ENCODE measurements at places on chromosomes 5 and 9.

DNA sequence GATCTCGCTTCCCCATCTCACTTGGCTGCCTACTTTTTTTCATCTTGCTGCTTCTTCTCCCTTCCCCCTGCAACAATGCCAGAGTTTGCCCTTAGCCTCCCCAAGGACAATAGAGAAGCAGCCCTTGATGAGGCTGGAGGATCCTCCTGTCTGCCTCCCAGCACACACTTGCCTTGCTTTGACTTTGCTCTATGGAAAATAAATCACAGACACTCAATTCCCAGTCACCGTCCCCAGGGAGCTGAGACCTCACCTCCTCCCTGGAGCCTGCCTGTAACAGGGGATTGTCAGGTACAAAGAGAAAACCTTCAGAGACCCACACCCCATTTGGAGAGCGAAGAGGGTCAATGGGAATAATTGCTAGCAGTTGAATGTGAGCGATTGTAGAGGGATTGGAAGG lies 242.1 kb upstream of the ZNF462 start:
- DNase-seq = no peak

- DNase-seq = no peak
Observed at GRCh38 chr5:173291722-173292658, 36.2 kb downstream of the STC2 start.

DNA sequence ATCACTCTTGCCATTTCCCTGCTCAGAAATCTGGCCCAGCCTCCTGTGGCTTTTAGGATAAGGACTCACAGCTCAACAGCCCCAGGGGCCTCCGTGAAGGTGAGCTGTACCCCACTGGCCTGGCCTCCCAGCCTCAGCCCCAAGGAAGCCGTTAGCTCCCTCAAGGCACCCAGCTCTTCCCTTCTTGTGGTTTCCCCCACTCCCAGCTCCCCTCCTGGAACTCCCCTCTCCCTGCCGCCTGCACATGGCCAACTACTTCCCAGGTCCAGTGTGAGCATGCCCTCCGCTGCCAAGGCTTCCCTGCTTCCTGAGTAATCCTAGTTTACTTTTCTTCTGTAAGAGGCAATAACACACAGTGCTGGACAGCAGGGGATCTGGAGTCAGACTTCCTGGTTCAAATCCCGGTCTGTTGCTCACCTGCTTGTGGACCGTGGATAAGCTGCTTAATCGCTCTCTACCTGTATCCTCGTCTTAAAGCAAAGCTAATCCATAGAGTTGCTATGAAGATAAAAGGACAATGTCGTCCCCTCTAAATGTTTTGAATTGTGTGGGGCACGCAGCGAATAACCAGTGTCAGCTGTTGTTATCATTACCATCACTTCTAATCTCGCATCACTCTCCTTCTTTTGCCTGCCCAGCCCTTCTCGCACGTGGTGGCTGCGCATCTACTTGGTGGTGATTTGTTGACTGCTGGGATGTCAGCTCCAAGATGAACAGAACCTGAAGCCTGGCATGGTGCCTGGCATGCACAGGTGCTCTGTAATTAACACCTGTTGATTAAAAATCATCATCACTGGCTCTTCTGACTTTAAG lies 86.6 kb downstream of the C5orf15 start:
- DNase-seq = no peak

DNA sequence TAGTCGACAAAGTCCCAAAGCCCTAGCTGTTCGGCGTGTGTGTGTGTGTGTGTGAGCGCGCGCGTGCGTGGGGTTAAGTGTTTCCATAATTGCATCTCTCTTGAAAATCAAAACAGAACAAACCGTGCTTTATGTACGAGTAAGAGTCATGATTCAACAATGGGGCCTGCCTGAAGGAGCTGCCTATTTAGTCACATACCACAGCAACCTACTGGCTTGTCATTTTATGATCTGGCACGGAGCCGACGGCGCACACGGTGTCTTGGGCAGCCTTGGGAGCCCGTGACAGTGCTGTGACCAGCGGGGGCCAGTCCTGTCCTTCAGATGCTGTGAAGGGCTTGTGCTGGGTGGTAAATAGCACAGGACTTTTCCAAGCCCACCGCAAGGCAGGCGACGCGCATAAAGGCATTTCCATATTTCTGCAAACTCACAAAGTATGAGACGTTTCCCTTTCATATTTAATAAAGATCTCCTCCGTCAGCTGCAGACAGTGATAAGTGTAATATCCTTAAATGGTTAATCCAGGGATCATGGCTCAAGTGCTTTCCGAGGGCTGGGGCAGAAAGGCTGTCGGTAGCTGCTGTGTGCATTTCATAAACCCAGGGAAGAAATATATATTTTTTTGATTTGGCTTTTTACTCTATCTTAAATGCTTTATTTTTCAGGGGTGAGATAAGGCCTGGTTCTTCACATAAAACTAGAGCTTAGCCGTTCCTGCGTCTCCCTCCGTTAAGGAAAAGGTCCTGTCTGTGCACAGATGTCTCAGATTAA lies 270.2 kb upstream of the IRX1 start:
- no peak for DNase-seq

- DNase-seq = no peak
Observed at GRCh38 chr9:34686231-34686630, 4.8 kb downstream of the CCL19 start.

Data from NCI-H2081 treated with DMSO at 0.1 percent for 48 hours (cell line).